Sigmoid colon (tissue), 7 donors: ENCODE measurements at places on chromosomes 6 and 20. TPM values are rescaled to one million over a fixed set of nuclear protein-coding genes. Genes with fewer than 3 reads are reported as not detected.

DNA sequence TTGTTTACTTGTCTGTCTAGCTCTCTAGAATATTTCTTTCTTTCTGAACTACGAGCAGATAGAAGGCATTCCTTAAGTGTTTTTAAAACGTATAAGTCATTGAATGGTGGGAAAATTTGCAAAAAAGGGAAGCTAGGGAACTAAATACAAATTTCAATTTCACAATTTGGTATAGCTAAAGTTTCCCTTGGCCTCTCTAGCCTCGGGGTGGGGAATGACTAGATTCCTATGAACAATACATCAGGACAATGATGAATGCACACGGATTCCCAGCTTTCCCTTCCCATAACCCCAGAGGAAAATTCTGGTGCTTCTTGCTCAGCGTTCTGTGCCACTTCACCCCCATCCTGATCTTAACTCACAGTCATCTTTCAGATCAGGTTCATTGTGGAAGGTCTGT is 113.3 kb upstream of the ASF1A start:
- H3K4me3 ChIP-seq, result no peak overlapping the region
- H3K36me3 ChIP-seq, result no peaks in the 10 kb centered on the region
- no peak for DNase-seq

GRCh38 chr6:169831450-169832246 is 80.2 kb downstream of the ERMARD start:
- H3K4me3 ChIP-seq, result no peak overlapping the region
- DNase-seq, result peak; percentile 83
- H3K36me3 ChIP-seq, result no peaks in the 10 kb centered on the region
- H3K4me1 ChIP-seq, result no peaks in the 10 kb centered on the region
- H3K27ac ChIP-seq, result no peak overlapping the region

DNA sequence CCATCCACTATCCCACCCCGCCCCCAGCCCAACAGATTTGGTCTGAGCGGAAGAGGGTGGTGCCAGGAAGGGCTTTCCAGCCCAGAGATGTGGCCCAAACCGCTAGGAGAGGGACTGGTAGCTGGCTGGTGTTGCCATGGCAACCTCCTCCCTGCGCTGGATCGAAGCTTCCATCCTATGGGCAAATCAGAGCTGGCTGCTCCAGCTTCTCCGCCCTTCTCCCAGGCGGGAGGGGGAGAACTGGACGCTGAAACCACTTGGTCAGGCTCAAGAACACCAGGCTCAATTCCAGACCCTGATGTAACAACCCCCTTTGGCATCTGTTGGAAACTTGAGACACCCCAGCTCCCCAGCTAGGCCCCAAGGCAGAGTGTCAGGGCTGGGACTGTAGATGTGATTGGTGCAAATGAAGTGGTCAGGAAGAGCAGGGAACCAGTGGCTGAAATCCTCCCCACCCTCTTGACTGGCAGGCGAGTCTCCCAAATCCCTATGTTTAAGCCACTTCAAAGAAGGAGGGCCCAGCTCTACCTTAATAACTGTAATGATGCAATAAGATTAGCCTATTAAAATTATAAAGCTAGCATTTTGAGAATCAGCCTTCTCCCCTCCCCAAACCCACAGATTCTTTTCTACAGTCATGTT is 4.2 kb downstream of the RIMS4 start:
- H3K4me1 ChIP-seq, result peaks cover 3% of the 10 kb centered on the region
- peaks cover 43% of the 10 kb centered on the region for H3K27me3 ChIP-seq
- no peak overlapping the region for H3K4me3 ChIP-seq
- no peak overlapping the region for H3K27ac ChIP-seq

DNA sequence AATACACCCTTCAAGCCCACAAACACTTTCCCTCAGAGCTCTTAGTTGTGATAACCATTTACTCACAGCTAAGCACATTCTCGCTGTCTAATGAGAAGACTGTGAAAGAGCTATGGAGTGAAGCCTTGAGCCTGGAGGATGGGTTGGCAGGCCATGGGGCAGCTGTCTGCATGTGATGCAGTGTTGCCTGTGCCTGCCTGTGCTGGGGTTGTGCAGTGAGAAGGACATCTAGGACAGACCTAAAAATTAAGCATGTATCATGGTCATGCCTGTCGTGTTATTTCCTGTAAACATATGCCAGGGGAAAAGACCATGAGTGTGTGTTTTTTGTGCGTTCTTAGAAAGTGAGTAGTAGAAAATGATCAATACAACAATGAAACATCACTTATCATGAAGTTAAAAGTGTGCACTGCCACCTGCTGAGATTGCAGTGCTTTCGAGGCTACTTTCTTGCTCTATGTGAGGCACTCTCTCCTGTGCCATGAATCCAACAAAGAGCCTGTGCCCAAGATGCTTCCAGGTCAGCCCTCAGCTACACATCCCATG is 8.1 kb upstream of the ZC3H12D start:
- no peaks in the 10 kb centered on the region for H3K4me1 ChIP-seq
- H3K36me3 ChIP-seq, result no peaks in the 10 kb centered on the region
- no peak overlapping the region for H3K27ac ChIP-seq
- H3K4me3 ChIP-seq, result no peak overlapping the region
- DNase-seq, result no peak

Gene SRSF6
- total RNA-seq, result 40.0 TPM

GRCh38 chr6:166955865-166956443 is 396 bp downstream of the RNASET2 start:
- H3K27ac ChIP-seq, result peak overlapping the region; percentile 90
- DNase-seq, result no peak
- H3K4me1 ChIP-seq, result peaks cover 21% of the 10 kb centered on the region
- H3K4me3 ChIP-seq, result peak overlapping the region; percentile 84
- no peaks in the 10 kb centered on the region for H3K36me3 ChIP-seq

Gene IL20RA
- 1.8 TPM for total RNA-seq

Gene ZSCAN23
- total RNA-seq, result 1.8 TPM
